Activated T-helper 1 cell treated with Interleukin-2 at 50 U/mL for 16 hours (primary cell): ENCODE measurements at places on chromosomes 11 and 22.

GRCh38 chr11:95991101-95991500 lies 67.2 kb upstream of the MTMR2 start:
- no peak for DNase-seq

DNA sequence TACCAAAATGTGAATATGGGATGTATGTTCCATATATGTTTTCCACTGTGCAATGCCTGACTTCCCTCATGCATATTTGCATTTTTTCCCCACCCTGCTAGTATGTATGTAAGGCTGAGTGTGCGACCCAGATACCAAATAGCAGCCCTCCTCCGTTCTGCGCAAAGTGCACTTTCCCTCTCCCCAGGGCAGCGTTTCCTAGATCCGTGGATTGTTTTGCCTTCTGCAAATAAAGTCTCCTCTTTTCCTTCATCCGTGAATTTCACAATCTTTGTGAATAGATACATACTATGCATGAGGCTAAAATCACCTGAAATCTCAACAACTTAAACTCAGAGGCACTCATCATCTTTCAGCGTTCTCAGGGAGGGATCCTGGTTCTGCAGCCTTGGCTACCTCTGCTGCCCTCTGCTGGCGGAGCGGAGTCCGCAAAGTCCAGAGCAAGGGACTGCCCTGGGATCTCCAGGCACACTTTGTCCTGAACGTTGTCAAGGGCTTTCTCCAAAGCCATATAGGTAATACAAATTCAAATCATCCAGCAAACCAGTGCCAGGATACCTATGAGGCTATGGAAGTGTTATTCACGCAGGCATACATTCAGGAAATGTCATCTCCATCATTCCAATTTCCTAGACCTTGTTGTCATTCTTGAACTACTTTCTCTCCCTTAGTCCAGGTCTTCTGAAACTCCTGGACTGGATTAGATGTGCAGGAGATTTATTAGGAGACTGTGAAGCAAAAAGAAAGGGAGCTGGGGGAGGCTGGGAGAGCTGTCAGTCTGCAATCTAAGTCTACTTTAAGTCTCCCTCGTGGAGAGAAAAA lies 53.1 kb downstream of the CNTF start:
- peak; percentile 55 for DNase-seq

DNA sequence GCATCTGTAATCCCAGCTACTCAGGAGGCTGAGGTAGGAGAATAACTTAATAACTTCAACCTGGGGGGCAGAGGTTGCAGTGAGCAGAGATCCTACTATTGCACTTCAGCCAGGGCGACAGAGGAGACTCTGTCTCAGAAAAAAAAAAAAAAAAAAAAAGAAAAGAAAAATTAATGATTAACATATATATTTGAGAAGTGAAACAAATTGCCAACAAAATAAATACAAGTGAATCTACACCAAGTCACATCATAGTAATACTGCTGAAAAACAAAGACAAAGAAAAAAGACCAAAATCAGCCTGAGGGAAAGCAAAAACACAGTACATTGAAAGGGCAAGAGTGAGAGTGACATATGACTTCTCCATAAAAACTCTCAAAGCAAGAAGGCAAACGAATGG lies 123.7 kb downstream of the CASP12 start:
- DNase-seq: no peak

- DNase-seq: no peak
Observed at GRCh38 chr11:1015826-1016545, 20.5 kb downstream of the MUC6 start.

DNA sequence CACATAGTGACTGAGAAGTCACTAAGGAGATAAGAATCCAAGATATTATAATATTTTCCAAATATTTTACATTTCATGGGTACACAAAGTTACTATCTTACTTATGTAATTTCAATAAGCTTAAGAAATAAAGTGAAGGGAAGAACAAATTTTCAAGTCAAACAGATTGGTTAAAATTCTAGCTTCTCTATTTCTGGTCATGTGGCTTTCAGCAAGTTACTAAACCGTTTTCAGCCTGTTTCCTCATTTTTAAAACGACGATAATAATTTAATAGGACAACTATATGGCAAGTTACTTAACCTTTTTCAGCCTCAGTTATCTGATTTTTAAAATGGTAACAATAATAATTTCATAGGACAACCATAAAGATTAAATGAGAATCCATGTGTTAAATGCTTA lies 15.6 kb downstream of the DCUN1D5 start:
- DNase-seq: no peak

DNA sequence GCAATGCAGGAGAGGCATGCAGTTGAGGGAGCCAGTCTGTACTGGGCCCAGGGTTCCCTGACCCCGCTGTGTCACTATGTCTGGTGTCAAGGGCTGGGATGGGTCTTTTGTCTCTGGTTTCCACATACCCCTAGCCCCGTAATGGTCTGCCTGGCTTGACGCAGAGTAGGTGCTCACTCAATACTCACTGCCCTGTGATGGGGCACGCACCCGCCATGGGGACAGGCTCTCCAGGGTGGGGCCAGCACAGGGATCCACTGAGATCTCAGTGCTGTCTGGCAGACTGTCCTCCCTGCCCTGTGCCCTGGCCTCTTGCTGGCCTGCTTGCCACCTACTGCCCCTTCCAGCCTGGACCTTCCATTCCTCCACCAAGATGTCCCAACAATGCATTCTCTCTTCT lies 101.7 kb upstream of the CD82 start:
- DNase-seq: no peak

GRCh38 chr11:121367844-121368225 lies 75.3 kb downstream of the SC5D start:
- DNase-seq: no peak

DNA sequence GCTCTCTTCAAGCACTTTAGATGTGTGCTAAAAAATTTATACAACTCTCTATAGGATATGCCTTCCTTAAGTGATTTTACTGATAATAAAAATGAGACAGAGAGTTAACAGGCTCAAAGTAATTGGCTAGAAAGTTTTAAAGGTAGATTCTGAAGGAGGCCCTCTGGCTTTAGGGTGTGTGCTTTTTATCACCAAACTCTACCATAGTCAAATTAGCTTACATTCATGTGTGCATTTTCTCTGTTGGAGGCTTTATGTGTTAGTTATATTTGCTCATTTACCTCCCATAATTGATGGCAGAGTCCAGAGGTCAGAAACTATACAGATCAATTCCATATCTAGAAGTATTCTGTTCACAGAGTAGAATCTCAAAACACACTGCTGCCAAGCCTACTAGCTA lies 317.5 kb downstream of the JRKL start:
- DNase-seq: no peak

DNA sequence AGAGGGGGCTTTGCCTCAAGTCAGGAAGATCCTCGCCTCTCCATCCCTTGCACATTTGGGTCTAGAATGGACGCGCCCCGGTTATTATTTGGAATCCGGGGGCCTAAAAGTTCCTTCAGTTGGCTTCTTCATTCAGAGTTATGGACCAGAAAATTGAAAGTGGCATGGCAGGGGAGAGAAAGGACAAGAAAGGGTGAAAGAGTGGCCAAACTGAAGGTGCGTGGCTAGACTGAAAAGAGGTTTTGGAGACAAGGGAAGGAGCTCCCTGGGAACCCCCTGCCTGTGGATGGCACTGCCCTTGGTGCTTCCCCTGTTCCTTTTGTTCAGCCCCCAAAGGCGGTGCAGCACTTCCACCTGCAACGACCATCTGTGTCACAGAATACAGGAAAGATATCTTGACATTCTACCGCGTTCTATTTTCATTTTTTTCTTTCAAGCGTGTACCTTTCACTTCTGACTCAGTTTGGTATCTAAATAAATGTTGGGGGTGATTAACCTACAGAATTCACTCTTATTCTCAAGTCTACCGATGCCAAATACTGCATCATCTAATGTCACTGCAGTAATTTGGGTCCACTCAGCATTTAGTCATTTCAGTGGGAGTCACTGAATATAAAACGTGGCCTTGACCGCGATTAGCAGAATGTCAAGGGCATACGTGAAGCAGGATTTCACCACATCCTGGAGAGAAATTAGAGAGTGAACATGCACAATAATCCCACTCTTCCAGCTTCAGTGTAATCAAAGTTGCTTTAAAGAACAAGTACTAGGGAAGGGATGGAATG lies 88.1 kb upstream of the ARHGAP32 start:
- DNase-seq: no peak

DNA sequence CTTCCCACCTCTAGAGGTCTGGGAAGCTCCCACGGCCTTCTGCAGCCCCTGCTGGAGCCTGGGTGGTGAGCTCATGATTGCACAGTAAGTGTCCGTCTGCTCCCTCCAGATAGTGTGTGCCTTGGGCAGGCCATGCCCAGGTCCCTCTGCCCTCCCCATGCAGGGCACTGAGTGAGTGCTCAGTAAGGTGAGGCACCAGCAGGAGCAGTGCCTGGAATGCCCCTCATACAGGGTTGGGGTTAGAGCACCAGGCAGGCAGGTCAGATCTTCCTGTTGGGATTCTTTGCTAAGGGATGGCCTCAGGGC lies 50.3 kb downstream of the NAT10 start:
- DNase-seq: no peak

DNA sequence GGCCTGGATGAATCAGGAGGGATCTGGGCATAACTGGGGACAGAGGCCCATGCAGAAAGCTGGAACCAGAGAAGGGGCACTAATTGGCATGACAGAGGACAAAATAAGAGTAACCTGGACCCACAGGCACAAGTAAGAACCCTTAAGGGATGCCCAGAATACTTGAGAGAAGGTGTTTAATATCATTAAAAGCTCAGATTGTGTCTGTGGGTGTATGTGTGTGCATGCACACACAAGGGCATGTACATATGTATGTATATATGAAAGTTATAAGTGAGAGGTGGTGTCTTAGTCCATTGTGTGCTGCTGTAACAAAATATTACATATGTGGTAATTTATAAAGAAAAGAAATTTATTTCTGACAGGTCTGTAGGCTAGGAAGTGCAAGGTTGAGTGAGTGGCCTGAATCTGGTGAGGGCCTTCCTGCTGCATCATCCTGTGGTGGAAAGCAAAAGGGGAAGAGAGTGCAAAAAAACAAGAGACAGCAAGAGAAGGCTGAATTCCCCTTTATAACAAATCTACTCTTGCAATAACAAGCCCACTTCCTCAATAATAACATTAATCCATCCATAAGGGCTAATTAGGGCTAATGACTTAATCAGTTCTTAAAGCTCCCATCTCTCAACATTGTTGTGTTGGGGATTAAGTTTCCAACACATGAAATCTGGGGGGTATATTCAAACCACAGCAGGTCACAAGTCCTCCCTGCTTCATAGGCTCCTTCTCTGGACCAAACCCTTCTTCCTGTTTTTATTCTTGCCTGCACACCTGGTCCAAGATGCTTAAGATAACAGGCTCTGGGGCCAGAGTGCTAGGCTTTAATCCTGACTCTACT lies 68.3 kb upstream of the POU2AF2 start:
- DNase-seq: no peak

- peak; percentile 68 for DNase-seq
Observed at GRCh38 chr11:14907411-14908213, 15.6 kb upstream of the CYP2R1 start.

GRCh38 chr11:86103808-86104207 lies 34.9 kb upstream of the PICALM start:
- no peak for DNase-seq

DNA sequence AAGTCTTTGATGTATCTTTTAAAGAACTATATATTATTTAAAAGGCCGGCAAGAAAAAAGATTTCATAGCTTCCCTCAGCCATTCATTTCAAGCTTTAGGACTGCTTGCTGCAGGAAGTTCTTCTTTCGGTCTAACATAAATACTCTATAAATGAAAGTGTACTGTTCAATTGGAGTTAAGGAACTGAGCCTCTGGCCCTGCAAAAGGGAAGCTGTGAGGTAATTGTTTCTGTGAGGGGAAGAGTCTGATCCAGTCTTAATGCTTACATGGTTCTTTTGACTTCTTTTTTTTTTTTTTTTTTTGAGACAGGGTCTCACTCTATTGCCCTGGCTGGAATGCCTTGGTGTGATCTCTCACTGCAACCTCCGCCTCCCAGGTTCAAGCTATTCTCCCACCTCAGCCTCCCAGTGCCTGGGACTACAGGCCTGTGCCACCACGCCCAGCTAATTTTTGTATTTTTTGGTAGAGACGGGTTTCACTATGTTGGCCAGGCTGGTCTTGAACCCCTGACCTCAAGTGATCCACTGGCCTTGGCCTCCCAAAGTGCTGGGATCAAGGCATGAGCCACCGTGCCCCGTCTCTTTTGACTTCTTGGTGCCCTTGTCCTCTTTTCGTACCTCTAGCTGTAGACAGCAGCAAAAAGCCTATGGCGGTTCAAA lies 4.7 kb upstream of the TRIM29 start:
- no peak for DNase-seq

GRCh38 chr11:116840746-116841296 lies 3.4 kb upstream of the APOA1 start:
- DNase-seq: no peak

GRCh38 chr11:119056421-119056999 lies 495 bp downstream of the HYOU1 start:
- DNase-seq: peak; percentile 35

- no peak for DNase-seq
Observed at GRCh38 chr11:98512938-98513337, 507.8 kb upstream of the CNTN5 start.

- DNase-seq: no peak
Observed at GRCh38 chr11:114084414-114084813, 24.9 kb downstream of the ZBTB16 start.

GRCh38 chr11:126991596-126991995 lies 9.0 kb downstream of the KIRREL3 start:
- DNase-seq: no peak

DNA sequence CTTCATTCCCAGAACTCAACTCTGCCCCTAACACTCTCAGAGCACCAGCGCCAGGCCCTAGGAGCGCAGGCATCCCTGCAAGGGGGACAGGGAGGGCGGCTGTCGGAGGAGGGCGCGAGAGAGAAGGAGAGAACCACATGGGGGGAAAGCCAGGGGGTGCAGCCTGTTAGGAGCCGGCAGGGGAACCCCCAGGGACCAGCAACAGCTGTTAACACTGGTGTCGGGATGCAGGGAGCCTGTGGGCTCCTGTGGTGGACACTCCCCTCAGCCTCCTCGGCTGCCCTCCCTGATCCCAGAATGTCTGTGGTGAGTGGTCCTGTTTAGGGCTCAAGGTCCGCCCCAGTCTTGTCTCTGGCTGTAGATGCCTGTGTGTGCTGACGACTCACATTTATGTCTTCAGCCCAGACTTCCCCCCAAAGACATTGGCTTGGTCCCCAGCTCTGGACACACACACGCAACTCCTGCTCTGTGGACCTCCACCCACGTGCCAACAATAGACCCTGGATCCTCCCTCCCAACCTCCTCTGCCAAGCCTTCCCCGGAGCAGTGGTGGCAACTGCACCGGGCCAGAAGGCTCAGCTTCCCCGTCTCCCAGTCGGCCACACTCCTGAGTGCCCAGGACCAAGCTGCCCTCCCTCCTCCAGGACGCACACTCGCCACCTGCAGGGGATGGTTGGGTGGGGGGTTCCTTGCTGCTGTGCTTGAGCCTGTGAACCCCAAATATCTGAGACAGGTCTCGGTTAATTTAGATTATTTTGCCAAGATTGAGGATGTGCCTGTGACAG lies 817 bp upstream of the IFITM5 start:
- DNase-seq: no peak

- no peak for DNase-seq
Observed at GRCh38 chr11:63251312-63251711, 7.9 kb upstream of the SLC22A25 start.

- no peak for DNase-seq
Observed at GRCh38 chr11:10680956-10681487, 12.5 kb downstream of the IRAG1 start.

GRCh38 chr11:47186076-47186699 lies at the start of gene PACSIN3:
TSS of gene PACSIN3 (minus strand) at chr11:47186434. CDS start at chr11:47182727, 3,707 bp downstream.
- no peak for DNase-seq

GRCh38 chr11:58801302-58801701 lies 43.2 kb downstream of the GLYATL2 start:
- no peak for DNase-seq
